ENCODE measurements at places on chromosomes 6 and 20. TPM values are rescaled to one million over a fixed set of nuclear protein-coding genes. Genes with fewer than 3 reads are reported as not detected.

- DNase-seq, result no peak
Observed at GRCh38 chr20:5044075-5044620, 42.8 kb upstream of the SLC23A2 start.

- no peak for DNase-seq
Observed at GRCh38 chr6:52965380-52965779, 29.7 kb downstream of the GSTA4 start.

DNA sequence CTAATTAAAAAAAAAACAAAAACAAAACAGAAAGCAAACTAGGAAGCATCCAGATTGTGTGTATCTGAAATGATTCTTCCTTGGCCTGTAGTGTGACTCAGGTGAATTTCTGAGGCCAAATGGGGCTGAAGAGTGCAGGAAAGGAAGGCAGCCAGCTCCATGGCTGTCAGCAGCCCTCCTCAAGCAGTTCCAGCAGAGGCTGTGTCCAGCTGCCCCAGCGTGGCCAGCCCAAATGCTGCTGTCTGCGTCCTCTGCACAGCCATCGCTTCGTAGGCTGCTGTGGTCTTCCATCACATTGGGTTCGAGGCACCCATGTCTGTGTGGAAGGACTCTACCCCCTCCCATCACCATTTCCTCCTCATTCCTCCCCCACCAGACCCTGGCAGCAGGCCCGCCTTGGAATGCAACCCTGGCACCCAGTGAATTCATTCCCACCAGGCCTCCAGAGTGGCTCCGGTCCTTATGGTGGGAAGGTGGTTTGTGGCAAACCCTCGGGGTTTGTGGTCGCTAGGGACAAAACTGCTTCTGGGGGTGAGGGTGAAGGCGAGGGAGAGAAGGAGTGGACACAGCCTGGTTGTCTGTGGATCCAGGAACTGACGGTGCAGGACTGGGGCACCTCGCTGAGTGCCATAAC, 81.5 kb downstream of the MYLK4 start:
- DNase-seq, result no peak

DNA sequence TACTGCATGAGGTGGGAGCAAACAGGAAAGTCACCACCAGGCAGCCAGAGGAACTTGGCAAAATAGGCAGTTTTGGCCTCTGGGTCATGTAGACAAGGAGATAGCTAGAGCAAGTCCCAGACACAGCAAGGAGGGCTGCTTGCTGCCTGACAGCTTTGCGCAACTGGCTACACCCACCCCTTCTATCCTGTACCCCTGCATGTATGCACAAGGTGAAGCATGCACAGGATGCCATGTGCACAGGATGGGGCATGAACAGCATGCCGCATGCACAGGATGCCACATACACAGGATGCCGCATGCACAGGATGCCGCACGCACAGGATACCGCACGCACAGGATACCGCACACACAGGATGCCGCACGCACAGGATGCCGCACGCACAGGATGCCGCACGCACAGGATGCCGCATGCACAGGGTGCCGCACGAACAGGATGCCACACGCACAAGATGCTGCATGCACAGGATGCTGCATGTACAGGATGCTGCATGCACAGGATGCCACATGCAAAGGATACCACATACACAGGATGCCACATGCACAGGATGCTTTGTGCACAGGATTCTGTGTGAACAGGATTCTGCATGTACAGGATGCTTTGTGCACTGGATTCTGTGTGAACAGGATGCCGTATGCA, 104.9 kb upstream of the IYD start:
- DNase-seq, result peak; percentile 64

DNA sequence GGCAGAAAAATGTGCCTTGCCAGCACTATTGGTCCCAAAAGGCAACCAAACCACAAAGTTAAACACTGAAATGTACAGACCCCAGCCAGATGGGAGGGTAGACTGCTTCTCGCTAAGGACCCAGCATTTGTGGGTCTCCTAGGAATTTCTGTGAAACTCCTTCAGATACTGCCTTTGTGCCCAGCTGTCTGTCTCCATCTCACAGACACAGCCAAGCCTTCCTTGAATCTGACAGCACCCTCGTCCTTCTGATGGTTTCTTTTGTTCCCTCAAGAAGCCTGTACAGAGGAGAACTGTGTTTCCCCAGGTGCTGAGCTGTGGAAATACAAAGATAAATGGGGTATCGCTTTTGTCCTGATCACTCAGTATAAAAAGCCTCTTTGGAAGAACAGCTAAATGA, 254.0 kb upstream of the TAB2 start:
- no peak for DNase-seq

DNA sequence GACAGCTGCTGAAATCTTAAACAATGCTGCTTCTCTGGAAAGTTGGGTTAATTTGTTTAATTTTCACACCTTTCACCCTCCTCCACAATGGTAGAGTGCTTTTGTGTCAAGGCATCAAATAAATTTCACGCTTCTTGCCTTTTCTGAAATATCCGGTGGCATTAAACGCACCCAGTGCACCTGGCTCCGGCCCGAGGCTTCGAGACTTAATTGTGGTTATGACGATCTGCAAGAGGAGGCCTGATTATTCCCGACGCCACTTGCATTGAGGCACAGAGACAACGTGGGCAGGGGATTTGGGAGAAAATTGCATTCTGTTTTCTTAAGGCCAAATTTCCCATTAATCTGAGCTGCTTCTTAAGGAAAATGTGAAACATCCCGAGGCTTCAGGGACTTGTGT, 152.2 kb downstream of the CDH4 start:
- DNase-seq, result no peak

DNA sequence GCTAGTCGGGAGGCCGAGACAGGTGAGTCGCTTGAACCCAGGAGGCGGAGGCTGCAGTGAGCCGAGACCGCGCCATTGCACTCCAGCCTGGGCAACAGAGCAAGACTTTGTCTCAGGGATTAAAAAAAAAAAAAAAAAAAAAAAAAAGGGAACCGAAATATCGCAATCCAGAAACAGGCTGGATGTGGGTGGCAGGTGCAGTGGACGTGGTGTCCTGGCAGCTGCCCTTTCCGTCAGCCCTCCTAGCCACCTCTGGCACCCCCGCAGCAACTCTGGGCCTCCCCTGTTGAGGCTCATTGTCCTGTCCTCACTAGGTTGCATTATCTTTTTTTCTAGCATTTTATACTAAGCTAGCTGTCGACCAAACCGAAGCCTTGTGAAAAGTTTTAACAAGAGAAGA, 113.5 kb downstream of the DTNBP1 start:
- DNase-seq, result no peak

- no peak for DNase-seq
Observed at GRCh38 chr20:15287329-15287728, 949.9 kb upstream of the FLRT3 start.

- no peak for DNase-seq
Observed at GRCh38 chr20:32787168-32787567, 25.0 kb downstream of the DNMT3B start.

DNA sequence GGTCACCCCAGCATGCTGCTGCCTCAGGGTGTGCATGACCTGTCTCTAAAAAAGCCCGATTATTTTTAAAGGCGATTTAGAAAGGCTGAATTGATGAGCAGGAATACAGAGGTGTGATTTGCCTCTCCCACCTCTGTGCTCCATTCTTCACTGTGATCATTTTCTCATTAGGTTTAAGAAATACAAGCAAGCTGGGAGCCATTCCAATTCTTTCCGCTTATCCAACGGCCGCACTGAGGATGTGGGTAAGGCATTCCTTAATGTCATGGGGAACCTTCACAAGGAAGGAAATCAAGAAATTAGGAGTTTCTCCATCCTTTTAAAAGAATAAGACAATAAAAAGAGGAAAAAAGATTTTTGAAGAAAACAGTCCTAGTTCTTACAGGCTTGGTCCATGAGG, 55.6 kb upstream of the GNRH2 start:
- no peak for DNase-seq

GRCh38 chr20:33832103-33832804, 21.1 kb downstream of the CHMP4B start:
- no peak for DNase-seq

DNA sequence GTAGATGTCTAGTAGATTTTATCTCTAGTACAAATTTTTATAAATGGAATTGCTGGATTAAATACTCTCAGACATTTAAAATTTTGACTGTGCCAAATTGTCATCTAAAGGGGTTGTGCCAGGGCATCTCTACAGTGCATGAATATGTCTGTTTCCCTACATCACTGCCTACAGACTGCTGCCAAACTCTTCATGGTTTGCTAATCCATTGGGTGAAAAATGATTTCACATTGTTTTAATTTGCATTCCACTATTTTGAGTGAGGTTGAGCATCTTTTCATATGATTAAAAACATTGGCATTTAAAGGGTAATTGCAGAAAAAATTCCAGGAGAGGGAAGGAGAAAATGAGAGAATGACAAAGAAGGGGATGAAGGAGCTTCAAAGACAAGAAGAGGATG, 267.7 kb upstream of the RNF24 start:
- DNase-seq, result no peak

DNA sequence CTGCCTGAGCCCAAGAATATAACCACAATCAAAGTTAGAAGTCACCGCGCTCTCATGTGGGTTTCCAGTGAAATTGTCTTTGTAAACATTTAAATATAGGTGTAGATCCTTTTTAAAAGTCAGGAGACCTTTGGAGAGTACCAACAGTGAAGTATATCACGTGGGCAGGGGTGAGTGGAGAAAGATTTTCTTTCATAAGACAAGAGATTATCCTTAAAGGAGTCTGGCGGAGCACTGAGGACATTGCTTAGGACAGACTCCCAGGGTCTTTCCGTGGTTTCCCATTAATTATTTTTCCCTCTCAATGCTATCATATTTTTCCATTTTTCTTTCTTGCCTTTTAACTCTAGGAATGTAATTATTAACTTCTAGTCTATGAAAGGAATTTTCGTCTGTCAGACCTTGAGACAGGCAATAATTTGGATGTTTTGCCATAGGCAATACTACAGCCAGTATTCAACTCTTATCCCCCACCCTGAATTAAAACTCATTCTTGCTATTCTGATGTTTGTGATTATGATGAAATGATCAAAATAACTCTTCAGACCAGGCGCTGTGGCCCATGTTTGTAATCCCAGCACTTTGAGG, 31.4 kb downstream of the DCBLD1 start:
- no peak for DNase-seq

DNA sequence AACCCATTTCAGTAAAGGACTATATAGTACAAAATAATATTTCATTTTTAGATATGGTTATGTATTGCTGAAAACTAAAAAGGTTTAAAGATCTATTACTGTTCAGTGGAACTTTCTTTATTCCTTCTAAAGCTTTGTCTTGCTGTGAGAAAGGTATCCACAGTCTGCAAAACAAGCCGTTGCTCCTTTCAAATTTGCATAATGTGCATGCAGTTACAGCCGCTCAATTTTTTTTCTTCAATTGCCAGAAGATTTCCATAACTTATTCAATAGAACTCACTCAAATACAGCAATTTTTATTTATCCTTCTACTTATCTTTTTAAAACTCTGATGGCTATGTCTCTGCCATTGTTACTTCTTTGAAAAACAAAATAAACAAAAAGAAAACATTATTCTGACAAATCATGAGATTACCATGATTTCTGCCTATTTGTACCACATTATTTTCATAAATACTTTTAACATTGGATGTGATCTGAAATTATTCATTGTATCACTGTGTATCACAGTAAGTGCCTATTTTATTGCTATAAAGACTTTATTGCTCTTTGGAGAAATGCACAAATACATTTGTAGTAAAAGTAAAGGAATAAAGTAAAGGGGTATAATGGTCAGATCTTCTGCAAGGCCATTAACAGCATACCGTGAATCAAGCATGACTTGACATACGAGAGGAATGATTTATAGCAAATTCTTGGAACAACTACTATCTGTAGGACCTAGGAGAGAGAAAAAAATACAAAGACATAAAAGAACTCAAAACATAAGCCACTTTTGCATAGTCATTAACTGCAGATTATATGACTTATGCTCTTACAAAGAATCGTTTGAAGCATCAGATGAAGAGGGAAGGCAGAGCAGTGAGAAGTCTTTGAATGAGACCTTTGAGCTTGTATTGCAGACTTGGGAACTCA, 29.6 kb upstream of the HBS1L start:
- DNase-seq, result no peak

Gene ARID1B
- 65.5 TPM for total RNA-seq

Gene OR2B3
- total RNA-seq, result not detected

Gene PTCRA
- total RNA-seq, result not detected

Measured in activated CD4-positive, alpha-beta memory T cell treated with anti-CD3 and anti-CD28 coated beads, Interleukin-2, amount 10 ng/mL, durations not matched to agents 7 days and 5 days (primary cell).